ENCODE measurements at places on chromosomes 6 and 20. TPM values are rescaled to one million over a fixed set of nuclear protein-coding genes. Genes with fewer than 3 reads are reported as not detected.

The TMC2 gene
- total RNA-seq = 0.92 TPM

- DNase-seq = no peak
- H3K4me3 ChIP-seq = peak overlapping the region; percentile 83
- H3K4me1 ChIP-seq = peaks cover 53% of the 10 kb centered on the region
- no peaks in the 10 kb centered on the region for H3K27me3 ChIP-seq
- H3K27ac ChIP-seq = peak overlapping the region; percentile 94
Measured at GRCh38 chr6:30615219-30615957, 1.7 kb downstream of the PPP1R10 start.

The PMEPA1 gene
- 26.9 TPM for total RNA-seq

The FAM83B gene
- total RNA-seq = 0.12 TPM

The CDC5L gene
- total RNA-seq = 18.3 TPM

GRCh38 chr6:22928775-22929174 lies 359.4 kb downstream of the HDGFL1 start:
- H3K36me3 ChIP-seq = no peaks in the 10 kb centered on the region
- peaks cover 8% of the 10 kb centered on the region for H3K4me1 ChIP-seq
- no peak overlapping the region for H3K4me3 ChIP-seq
- no peak overlapping the region for H3K27ac ChIP-seq
- DNase-seq = no peak

- no peaks in the 10 kb centered on the region for H3K27me3 ChIP-seq
- no peak for DNase-seq
- no peaks in the 10 kb centered on the region for H3K36me3 ChIP-seq
- no peak overlapping the region for H3K4me3 ChIP-seq
- no peak overlapping the region for H3K27ac ChIP-seq
Measured at GRCh38 chr6:119669221-119669620, 319.7 kb upstream of the MAN1A1 start.

DNA sequence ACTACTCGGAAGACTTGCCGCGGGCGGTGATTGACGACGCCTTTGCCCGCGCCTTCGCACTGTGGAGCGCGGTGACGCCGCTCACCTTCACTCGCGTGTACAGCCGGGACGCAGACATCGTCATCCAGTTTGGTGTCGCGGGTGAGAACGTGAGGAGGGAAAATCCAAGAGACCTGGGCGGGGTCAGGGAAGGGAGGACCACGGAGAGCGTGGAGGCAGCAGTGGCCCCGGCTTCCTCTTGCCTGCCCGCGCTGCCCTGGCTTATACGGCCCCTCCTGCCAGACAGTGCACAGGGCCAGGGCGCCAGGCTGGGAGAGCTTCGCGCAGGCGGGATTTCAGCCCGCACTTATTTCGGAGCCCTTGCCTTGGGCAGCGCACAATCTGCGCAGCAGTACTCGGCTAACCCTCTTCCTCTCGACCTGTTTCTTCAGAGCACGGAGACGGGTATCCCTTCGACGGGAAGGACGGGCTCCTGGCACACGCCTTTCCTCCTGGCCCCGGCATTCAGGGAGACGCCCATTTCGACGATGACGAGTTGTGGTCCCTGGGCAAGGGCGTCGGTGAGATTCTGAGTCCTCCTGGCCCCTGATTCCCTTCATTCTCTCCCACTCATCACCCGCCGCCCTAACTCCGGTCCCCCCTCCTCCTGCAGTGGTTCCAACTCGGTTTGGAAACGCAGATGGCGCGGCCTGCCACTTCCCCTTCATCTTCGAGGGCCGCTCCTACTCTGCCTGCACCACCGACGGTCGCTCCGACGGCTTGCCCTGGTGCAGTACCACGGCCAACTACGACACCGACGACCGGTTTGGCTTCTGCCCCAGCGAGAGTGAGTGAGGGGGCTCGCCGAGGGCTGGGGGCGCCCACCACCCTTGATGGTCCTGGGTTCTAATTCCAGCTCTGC lies 2.0 kb downstream of the MMP9 start:
- DNase-seq = peak; percentile 66
- peak overlapping the region; percentile 27 for H3K4me3 ChIP-seq
- no peak overlapping the region for H3K27ac ChIP-seq

GRCh38 chr6:119043783-119044182 lies 34.7 kb downstream of the FAM184A start:
- H3K4me1 ChIP-seq = no peaks in the 10 kb centered on the region
- DNase-seq = no peak
- H3K4me3 ChIP-seq = no peak overlapping the region

GRCh38 chr20:48156521-48156920 lies 371.2 kb upstream of the SULF2 start:
- no peaks in the 10 kb centered on the region for H3K36me3 ChIP-seq
- H3K4me3 ChIP-seq = no peak overlapping the region
- H3K4me1 ChIP-seq = peaks cover 5% of the 10 kb centered on the region
- H3K27ac ChIP-seq = no peak overlapping the region

The BPIFB1 gene
- 263 TPM for total RNA-seq

GRCh38 chr6:167476844-167477595 lies 152.1 kb downstream of the TTLL2 start:
- H3K4me1 ChIP-seq = peaks cover 18% of the 10 kb centered on the region
- no peaks in the 10 kb centered on the region for H3K36me3 ChIP-seq
- H3K4me3 ChIP-seq = no peak overlapping the region
- DNase-seq = no peak

The DBNDD2 gene
- 82.2 TPM for total RNA-seq

DNA sequence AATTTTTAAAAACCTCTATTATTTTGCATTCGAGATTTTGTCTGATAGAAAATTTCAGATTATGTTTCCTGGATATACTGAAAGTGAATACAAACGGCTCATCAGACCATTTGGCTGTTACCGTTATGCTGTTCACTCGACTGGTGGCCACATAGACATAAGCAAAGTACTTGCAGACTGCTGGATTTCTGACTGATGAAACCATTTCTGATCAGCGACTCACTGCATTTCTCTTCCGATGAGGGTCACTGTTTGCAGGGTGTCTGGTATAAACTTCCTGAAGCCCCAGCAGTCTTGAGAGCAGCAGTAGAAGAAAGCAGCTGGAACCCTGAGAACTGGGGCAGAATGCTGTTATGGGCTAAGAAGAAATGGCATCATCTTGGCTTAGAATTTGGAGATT lies 17.7 kb downstream of the SNX9 start:
- H3K4me1 ChIP-seq = peaks cover 31% of the 10 kb centered on the region
- H3K27me3 ChIP-seq = no peaks in the 10 kb centered on the region
- DNase-seq = no peak
- no peaks in the 10 kb centered on the region for H3K36me3 ChIP-seq
- H3K4me3 ChIP-seq = no peak overlapping the region
- no peak overlapping the region for H3K27ac ChIP-seq

The SIRPG gene
- 0.97 TPM for total RNA-seq

The CCN6 gene
- total RNA-seq = not detected

The MEP1A gene
- 0.41 TPM for total RNA-seq

DNA sequence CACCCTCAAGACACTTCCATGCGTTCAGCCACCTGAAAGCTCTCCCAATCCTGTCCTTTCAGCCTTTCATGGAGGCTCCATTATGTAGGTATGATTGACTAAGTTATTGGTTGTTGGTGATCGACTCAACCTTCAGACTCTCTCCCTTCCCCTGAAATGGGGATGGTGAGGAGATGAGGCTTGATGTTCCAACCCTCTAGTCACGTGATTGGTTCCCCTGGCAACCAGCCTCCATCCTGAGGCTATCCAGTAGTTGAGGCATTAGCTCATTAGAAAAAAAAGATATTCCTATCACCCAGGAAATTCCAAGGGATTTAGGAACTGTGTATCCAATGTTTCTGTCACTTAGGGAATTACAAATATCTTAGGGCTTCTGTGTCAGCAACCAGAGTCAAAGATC lies 426.6 kb downstream of the PKHD1 start:
- DNase-seq = no peak
- no peaks in the 10 kb centered on the region for H3K4me1 ChIP-seq
- H3K27ac ChIP-seq = no peak overlapping the region

The NR2E1 gene
- total RNA-seq = not detected

DNA sequence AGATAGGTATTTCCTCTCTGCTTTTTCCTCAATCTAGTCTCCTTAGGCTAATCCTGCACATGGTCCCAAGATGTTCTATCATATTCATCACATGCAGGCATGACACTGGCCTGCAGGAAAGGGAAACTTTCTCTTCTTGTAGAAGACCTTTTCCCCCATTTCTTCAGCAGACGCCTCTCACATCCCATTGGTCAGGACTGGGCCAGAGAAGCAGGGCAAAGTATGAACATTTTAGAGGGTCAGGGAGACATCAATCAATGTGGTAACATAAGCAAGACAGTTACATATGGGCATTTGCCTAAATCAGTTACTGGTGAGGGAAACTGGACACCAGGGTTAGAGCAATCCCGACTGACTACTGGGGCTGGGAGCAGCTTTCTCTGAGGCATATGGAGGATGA lies 90.1 kb downstream of the CRYBG1 start:
- H3K36me3 ChIP-seq = no peaks in the 10 kb centered on the region
- no peak overlapping the region for H3K27ac ChIP-seq
- peaks cover 6% of the 10 kb centered on the region for H3K4me1 ChIP-seq
- H3K27me3 ChIP-seq = no peaks in the 10 kb centered on the region

DNA sequence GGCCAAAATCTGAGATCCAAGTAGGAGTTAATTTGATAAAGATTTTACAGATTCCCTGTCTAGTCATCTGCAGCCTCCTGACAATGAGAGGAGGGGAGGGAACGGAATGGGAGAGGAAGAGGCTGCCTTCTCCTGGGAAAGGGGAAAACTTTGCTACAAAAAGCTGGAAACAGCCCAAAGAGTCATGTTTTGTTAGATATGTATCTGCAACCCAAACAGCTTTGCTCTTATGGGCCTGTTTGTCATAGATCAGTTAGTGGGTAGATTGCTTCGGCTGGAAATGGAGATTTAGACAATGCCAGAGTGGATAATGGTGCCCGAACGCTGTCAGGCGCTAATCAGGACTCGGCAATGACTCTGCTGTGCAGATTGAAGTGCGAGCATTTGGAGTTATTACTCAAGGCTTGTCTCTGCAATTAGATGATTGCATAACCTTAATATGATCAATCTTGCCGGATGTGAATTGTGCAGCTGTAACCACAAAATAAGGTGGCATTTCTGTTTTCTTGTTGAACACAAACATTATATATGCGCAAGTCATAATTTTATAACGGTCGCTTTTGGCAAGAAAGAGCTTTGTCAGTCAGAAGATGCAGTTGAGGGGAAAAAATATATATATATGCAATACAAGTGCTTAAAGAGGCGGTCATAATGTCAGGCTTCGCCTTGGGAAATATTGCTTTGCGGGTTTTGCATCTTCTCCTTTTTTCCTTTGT lies 92.4 kb upstream of the MAFB start:
- no peaks in the 10 kb centered on the region for H3K27me3 ChIP-seq
- no peak overlapping the region for H3K4me3 ChIP-seq
- H3K4me1 ChIP-seq = peaks cover 20% of the 10 kb centered on the region
- no peak for DNase-seq
- no peak overlapping the region for H3K27ac ChIP-seq
- H3K36me3 ChIP-seq = no peaks in the 10 kb centered on the region

GRCh38 chr6:33430991-33431879 lies 11.4 kb downstream of the SYNGAP1 start:
- no peaks in the 10 kb centered on the region for H3K27me3 ChIP-seq
- H3K4me1 ChIP-seq = peaks cover 50% of the 10 kb centered on the region
- peak overlapping the region; percentile 10 for H3K4me3 ChIP-seq
- peaks cover 13% of the 10 kb centered on the region for H3K36me3 ChIP-seq

- H3K27ac ChIP-seq = no peak overlapping the region
- no peaks in the 10 kb centered on the region for H3K4me1 ChIP-seq
- H3K27me3 ChIP-seq = no peaks in the 10 kb centered on the region
- H3K4me3 ChIP-seq = no peak overlapping the region
Measured at GRCh38 chr20:53262365-53262764, 290.2 kb downstream of the TSHZ2 start.

DNA sequence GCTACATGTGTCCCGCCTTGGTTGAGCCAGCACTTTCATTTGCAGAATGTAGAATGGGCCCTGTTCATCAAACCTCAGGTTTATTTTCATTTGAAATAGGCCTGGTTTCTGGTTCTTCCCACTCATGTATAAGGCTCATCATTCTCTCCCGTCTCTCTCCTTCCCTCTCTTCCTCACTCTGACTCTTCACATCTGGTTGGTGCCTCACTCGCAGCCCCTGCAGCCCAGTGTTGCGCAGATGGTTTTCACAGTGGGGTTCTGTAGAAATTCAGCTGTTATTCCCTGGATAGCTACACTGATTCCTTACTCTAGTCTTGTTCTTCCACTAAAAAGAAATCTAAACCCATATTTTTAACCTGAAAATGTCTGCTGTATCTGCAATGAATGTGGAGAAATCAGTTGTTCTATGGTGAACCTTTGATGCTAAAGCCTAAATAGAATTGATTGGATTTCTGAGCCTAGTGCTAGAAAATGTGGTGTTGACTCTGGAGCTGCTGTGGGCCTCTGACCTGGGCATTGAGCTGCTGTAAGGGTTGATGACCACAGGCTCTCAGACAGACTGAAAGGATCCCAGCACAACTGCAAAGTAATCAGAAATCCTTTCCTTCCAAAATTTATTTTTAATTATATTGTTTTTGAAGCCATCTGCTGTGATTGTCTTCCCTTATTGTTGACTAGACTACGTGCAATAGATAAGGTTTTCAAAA lies 150.3 kb downstream of the TMEM242 start:
- H3K4me1 ChIP-seq = peaks cover 5% of the 10 kb centered on the region
- H3K36me3 ChIP-seq = peaks cover 31% of the 10 kb centered on the region
- H3K27ac ChIP-seq = no peak overlapping the region
- H3K4me3 ChIP-seq = no peak overlapping the region

- DNase-seq = no peak
- H3K36me3 ChIP-seq = no peaks in the 10 kb centered on the region
- no peaks in the 10 kb centered on the region for H3K4me1 ChIP-seq
- no peaks in the 10 kb centered on the region for H3K27me3 ChIP-seq
Measured at GRCh38 chr6:141164042-141164743, 968.5 kb upstream of the GJE1 start.

GRCh38 chr6:44176130-44176761 lies 17.6 kb downstream of the CAPN11 start:
- no peaks in the 10 kb centered on the region for H3K36me3 ChIP-seq
- no peak overlapping the region for H3K4me3 ChIP-seq
- peak; percentile 37 for DNase-seq
- no peaks in the 10 kb centered on the region for H3K27me3 ChIP-seq
